ENCODE measurements at places on chromosomes 12 and 14.

DNA sequence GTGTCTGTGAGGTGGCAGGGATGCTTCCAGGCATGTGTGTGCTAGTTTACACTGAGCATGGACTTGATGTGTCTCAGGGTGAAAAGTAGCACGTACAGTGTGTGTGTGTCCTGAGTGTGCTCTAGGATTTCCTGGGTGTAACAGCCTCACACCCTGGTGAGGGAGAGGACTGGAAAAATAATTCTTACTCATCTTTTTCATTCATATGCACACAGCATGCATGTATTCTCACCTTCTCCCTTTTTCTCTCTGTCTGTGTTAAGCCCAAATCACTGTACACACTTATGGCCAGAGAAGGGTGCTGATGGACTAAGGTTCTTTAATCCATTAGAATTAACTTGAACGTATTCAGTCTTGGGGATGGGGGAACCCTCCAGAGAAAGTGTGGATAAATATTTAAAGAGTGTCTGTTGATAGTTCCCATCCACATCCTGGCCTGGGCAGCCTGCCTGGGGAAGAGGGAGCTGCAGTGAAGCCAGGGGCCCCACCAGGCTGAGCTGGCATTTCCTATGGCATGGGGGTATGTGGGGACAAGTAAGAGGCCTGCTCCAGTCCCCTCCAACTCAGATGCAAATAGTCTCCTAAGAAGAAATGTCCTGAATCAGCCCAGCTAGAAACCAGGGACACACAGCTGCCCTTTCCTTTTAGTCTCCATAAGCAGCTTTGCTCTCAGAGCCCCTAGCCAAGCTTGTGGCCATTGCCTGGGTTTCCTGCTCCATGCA is 1.1 kb upstream of the HOXC8 start:
- no peak overlapping the region for H3K4me3 ChIP-seq
- no peak for DNase-seq
- H3K27ac ChIP-seq: no peak overlapping the region

- DNase-seq: no peak
- H3K36me3 ChIP-seq: peaks cover 3% of the 10 kb centered on the region
- H3K4me3 ChIP-seq: no peak overlapping the region
- H3K4me1 ChIP-seq: peaks cover 13% of the 10 kb centered on the region
These were observed 136.6 kb upstream of the SLC38A2 start for GRCh38 chr12:46509135-46509534.

DNA sequence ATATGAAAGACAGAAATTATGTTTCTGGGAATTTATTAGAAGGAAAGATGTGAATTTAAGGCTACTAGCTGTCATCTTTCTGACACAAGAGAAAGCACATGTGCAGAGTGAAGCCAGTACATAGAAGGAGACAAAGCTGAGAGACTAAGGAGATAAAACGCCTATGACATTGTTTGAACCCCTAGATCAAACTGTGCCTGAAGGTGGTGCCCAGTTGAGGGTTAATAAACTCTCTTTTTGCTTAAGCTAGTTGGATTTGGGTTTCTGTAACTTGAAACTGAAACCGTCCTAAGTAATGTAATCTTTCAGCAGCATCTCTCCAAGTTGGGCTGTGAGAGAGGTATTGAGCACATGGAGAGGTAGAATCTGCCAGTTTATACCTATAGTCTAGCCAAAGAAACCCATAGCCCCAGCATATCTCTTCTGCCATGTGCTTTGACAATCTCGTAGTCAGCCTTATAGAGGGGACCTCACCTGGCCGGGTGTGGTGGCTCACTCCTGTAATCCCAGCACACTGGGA is 84.2 kb downstream of the LRRC74A start:
- no peak overlapping the region for H3K27ac ChIP-seq
- no peaks in the 10 kb centered on the region for H3K36me3 ChIP-seq
- H3K4me1 ChIP-seq: peaks cover 9% of the 10 kb centered on the region
- no peaks in the 10 kb centered on the region for H3K27me3 ChIP-seq
- no peak for DNase-seq

DNA sequence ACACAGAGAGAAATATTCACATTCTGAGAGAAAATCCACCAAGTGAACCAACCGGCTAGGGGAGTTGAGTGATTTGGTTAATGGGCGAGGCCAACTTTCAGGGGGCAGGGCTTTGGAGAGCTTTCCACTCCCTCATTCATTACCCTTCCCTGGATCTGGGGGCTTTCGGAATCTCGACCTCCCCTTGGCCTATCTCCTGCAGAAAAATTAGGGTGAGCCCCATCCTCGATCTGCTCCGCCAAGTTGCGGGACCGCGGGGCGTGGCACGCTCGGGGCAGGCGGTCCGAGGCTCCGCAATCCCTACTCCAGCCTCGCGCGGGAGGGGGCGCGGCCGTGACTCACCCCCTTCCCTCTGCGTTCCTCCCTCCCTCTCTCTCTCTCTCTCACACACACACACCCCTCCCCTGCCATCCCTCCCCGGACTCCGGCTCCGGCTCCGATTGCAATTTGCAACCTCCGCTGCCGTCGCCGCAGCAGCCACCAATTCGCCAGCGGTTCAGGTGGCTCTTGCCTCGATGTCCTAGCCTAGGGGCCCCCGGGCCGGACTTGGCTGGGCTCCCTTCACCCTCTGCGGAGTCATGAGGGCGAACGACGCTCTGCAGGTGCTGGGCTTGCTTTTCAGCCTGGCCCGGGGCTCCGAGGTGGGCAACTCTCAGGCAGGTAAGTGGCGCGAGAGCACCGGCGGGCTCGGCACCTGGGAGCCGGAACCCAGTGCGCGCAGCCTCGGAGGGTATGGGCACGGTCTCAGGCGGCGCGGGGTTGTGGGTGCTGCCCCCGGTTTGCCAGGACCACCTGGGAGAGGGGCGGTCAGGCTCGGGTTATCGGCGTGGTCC is at the start of gene ERBB3:
Gene ERBB3 (plus strand): TSS at position 443 of the 833 bp plus-strand sequence. CDS start 136 bp downstream, at position 579.
- H3K4me1 ChIP-seq: peaks cover 27% of the 10 kb centered on the region
- H3K36me3 ChIP-seq: peaks cover 9% of the 10 kb centered on the region
- peak; percentile 75 for DNase-seq
- H3K4me3 ChIP-seq: peak within 1 kb of the TSS; percentile 93
- H3K27ac ChIP-seq: peak within 1 kb of the TSS; percentile 99

DNA sequence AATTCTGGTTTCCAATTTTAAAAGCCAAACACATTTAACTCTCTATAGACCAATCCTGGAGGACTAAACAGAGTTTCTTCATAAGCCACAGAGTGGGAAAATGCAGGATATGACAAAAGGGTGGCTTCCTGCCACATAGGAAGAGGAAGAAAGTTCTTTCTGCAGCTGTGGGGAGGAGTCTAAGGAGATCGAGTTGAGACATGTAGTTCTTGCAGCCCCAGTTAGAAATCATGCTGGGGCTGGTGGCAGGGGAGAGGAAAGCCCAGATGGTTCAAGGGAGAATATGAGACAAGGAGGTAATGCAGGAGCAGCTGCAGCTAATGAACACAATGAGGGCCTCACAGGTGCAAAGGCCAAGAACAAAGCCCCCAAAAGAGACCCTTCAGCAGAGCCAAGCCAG is 85.0 kb upstream of the ARID2 start:
- H3K27me3 ChIP-seq: peaks cover 1% of the 10 kb centered on the region
- H3K27ac ChIP-seq: no peak overlapping the region
- H3K36me3 ChIP-seq: no peaks in the 10 kb centered on the region
- DNase-seq: no peak
- H3K4me3 ChIP-seq: no peak overlapping the region

DNA sequence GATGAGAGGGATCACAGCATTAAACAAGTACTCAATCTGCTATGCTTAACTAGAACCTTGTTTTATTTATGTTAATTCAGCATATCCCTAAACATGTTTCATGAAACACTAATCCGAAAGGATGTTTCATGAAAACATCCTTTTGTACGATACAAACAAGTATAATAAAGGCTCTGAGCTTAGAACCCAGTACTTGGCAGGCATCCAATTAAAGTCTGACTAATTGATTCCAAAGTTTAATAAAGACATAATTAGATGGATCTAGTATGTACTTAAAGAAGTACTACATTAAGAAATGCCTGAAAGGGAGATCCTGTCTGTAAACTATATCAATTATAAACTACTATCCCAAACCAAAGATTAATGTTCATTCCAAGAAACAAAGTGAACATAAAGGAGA is 51.8 kb downstream of the SCAF11 start:
- no peak for DNase-seq
- H3K27me3 ChIP-seq: no peaks in the 10 kb centered on the region
- H3K4me1 ChIP-seq: peaks cover 7% of the 10 kb centered on the region

- H3K4me3 ChIP-seq: no peak overlapping the region
- H3K27ac ChIP-seq: no peak overlapping the region
- H3K4me1 ChIP-seq: peaks cover 2% of the 10 kb centered on the region
- no peak for DNase-seq
- no peaks in the 10 kb centered on the region for H3K27me3 ChIP-seq
These were observed 89.5 kb downstream of the PELI2 start for GRCh38 chr14:56207626-56208292.

DNA sequence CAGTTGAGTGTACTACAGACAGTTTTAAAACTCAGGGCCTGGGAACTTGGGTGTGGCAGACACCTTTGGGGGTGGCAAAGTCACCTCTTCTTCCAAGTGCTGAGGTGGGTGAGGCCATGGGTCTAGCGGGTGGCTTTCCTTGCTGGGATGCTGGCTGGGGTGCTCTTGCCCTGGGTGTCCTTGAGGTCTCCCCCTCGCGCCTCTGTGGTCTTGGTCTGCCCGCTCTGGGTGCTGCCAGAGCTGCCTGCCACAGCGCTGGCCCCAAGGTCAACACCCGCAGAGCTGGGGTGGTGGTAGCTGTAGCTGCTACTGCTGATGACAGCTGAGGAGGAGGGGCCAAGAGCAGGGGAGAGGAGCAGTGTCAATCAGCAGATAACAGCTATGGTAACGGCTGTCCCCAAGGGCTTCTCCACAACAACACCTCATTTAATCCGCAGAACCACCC is 6.8 kb downstream of the KRT74 start:
- no peaks in the 10 kb centered on the region for H3K4me1 ChIP-seq
- no peaks in the 10 kb centered on the region for H3K36me3 ChIP-seq
- peaks cover 48% of the 10 kb centered on the region for H3K27me3 ChIP-seq
- H3K27ac ChIP-seq: no peak overlapping the region
- no peak for DNase-seq
- no peak overlapping the region for H3K4me3 ChIP-seq

GRCh38 chr12:58224536-58225105 is 283.3 kb downstream of the ATP23 start:
- H3K4me1 ChIP-seq: peaks cover 8% of the 10 kb centered on the region
- no peaks in the 10 kb centered on the region for H3K27me3 ChIP-seq
- H3K36me3 ChIP-seq: no peaks in the 10 kb centered on the region
- DNase-seq: no peak
- H3K4me3 ChIP-seq: no peak overlapping the region

DNA sequence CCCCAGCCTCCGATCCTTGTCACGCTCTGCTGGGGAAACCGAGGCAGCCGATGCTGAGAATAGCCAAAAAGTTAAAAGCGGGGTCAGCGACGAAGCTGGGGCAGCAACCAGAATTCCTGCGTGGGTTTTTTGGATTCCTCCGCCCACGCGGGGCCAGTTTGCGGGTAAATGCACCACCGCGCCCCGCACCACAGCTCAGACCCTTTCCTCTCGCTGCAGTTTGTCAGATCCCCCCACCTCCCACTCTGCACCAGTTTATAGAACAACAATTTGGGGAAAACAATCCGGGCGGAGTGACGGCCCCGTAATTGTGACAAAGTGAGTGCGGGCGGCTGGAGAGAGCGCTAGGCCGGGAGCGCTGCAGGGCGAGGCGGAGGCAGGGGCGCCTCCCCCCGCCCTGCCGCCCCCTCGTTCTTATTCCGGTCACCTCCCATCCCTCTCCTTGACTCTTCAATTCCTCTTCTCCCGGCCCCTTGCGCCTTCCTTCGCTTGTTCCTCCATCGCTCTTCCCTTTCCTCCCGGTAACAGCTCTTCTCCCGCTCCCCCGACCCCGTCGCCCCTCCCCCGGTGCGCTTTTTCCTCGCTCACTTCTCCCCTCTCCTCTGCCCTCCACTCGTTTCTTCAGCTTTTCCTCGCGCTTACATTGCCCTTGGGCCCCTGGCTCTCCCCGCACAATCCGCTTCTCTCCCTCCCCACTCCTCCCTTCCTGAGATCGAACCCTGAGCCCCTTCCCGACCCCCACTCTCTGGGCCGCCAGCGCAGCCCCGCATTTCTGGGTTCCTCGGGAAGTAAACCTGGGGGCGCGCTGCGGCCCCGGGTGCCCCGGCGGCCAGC is 646 bp upstream of the DNAJC22 start:
- H3K4me1 ChIP-seq: peaks cover 33% of the 10 kb centered on the region
- H3K27me3 ChIP-seq: peaks cover 14% of the 10 kb centered on the region
- H3K4me3 ChIP-seq: peak overlapping the region; percentile 80

DNA sequence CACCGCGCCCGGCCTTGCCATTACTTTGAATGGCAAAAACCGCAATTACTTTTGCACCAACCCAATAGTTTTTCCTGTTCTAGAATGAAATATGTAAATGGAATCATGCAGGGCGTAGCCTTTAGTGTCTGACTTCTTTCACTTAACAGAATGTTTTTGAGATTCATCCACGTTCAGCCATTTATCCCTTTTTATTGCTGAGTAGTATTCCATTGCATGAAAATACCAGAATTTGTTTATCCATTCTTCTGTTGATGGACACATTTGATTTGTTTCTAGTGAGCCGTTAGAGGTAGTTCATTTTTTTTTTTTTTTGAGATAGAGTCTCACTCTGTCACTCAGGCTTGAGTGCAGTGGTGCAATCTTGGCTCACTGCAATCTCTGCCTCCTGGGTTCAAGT is 90.6 kb downstream of the SLC25A47 start:
- H3K4me1 ChIP-seq: peaks cover 11% of the 10 kb centered on the region
- no peak overlapping the region for H3K4me3 ChIP-seq
- peaks cover 3% of the 10 kb centered on the region for H3K27me3 ChIP-seq
- DNase-seq: no peak

GRCh38 chr14:54691525-54692283 is 124.8 kb downstream of the SAMD4A start:
- H3K27ac ChIP-seq: no peak overlapping the region
- peak; percentile 53 for DNase-seq
- H3K27me3 ChIP-seq: peaks cover 17% of the 10 kb centered on the region
- no peaks in the 10 kb centered on the region for H3K36me3 ChIP-seq

DNA sequence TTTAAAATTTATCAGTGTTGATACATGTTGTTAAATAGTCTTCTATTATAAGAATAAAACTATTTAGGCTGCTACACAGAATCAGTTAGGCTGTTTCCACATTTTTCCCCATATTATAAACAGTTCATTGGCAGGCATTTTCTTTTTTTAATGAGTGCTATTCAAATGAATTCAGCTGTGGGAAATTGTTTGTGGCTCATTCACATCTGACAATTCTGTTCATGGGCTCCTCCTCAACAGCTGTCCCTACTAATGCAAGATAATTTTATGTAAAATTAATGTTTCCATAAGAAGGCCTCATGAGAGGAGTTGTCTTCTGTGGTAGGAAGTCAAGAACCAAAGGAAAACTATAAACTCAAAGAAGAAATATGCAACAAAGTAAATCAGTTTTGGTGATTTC is 218.0 kb downstream of the PPFIA2 start:
- H3K4me3 ChIP-seq: no peak overlapping the region
- no peak overlapping the region for H3K27ac ChIP-seq
- H3K27me3 ChIP-seq: no peaks in the 10 kb centered on the region
- no peak for DNase-seq

Measured in progenitor cell of endocrine pancreas (in vitro differentiated cells).